ENCODE measurements at places on chromosomes 2 and 18. TPM values are rescaled to one million over a fixed set of nuclear protein-coding genes. Genes with fewer than 3 reads are reported as not detected.

FAP gene
- 20.7 TPM for total RNA-seq

RAB12 gene
- 53.6 TPM for total RNA-seq

PAX8 gene
- 3.7 TPM for total RNA-seq

RNF125 gene
- total RNA-seq, result 1.5 TPM

GALNT14 gene
- total RNA-seq, result 34.3 TPM

HSBP1L1 gene
- total RNA-seq, result 29.2 TPM

SCG2 gene
- total RNA-seq, result not detected

KCNG3 gene
- total RNA-seq, result not detected

GPR39 gene
- total RNA-seq, result 7.3 TPM

GYPC gene
- total RNA-seq, result 6.5 TPM

SATB2 gene
- 0.30 TPM for total RNA-seq

DUSP2 gene
- total RNA-seq, result 14.2 TPM

TTN gene
- under 0.01 TPM for total RNA-seq

IL36B gene
- not detected for total RNA-seq

APLF gene
- total RNA-seq, result 2.2 TPM

TMEM37 gene
- not detected for total RNA-seq

GULP1 gene
- total RNA-seq, result 10.3 TPM

GPBAR1 gene
- total RNA-seq, result not detected

HMSD gene
- total RNA-seq, result not detected

HTR2B gene
- not detected for total RNA-seq

OLA1 gene
- 131 TPM for total RNA-seq

TXNDC2 gene
- 0.34 TPM for total RNA-seq

SLC5A7 gene
- total RNA-seq, result not detected

REL gene
- 5.9 TPM for total RNA-seq

CHRNA1 gene
- total RNA-seq, result not detected

DNAH7 gene
- not detected for total RNA-seq

CIB4 gene
- total RNA-seq, result not detected

FOXI3 gene
- total RNA-seq, result not detected

RAB6C gene
- total RNA-seq, result not detected

UGT1A4 gene
- total RNA-seq, result not detected

SMAD7 gene
- 12.1 TPM for total RNA-seq

QPCT gene
- total RNA-seq, result 9.7 TPM

AQP12A gene
- not detected for total RNA-seq

SNED1 gene
- 1.2 TPM for total RNA-seq

HOXD13 gene
- not detected for total RNA-seq

EPB41L3 gene
- total RNA-seq, result 0.15 TPM

FAM168B gene
- 81.8 TPM for total RNA-seq

REG1B gene
- total RNA-seq, result not detected

ECEL1 gene
- total RNA-seq, result not detected

IL36A gene
- total RNA-seq, result not detected

COPS9 gene
- 193 TPM for total RNA-seq

GTF2A1L gene
- not detected for total RNA-seq

All from hair follicular keratinocyte (primary cell).